ENCODE measurements at places on chromosomes 5 and 9.
A peak's percentile ranks its signal among the peaks of the same experiment; 100 is the strongest.

GRCh38 chr9:116504893-116505480 lies 182.1 kb upstream of the TRIM32 start:
- no peak for DNase-seq

DNA sequence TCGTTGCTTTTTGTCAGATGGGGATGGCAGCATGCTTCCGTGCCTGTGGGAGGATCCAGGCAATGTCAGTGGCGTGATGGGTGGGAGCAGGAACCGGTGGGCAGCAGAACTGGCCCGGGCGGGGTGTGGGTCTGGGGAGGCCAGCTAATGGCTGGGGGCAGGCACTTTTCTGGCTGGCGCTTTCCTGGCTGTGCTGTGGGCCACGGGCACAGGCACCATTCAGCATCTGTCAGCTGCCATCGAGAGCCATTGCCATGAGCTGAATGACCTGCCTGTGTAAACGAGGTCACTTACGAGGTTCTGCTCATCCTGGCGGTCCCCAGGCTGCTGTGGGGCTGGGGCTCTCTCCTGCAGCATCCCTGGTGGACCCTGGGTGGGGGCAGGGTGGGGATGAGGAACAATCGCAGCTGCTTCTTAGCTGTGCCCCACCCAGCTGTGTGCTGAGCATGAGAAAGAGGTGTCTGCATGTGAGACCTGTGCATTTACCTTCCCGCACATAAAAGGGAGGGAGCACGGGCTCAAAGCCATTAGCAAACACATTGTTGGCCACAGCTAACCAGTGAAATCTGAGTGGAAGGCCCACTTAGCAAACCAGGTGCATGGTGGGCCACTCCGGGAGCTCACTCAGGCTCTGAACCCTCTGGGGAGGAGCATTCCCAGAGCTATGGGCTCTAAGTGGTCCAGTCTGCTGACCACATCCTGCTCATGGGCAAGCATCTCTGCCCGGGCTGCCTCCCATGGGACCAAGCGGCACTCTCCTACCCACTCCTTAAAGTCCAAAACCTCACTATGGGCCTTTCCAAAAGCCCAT lies 41.3 kb upstream of the OLFM1 start:
- no peak for DNase-seq

DNA sequence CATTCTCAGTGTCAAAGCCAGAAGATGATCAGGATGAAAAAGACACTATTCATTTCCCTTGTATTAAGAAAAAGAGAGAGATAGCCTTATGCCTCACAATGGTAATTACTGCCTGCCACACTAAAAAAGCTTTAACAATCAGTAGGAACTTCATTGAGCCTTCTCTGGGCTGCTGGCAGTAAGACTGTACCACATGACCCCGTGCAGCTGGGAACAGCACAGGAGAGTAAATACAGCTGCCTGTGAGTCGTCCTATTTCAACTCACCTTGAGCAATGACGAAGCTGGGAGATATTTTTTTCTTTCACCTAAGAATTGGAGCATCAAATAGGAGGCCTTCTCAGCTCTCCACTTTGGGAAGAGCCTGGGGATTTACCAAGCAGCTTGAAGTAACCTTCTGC lies 316.3 kb downstream of the GABRB2 start:
- no peak for DNase-seq

DNA sequence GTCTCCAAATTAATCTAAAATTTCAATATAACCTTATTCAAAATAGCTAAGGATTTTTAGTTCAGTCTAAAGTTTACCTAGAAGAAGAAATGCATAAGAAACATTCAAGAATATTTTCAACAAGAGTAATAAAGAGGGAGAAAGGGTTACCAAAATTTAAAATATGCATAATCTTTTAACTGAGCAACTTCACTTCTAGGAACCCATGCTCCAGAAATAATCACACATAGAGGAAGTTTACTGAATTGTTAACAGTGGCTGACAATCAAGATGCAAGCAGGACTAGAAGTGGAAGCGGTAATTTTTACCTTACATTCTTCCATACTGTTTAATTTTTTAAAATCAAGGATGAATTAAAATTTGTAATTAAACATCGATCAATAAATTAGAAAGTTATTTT lies 1.9 kb downstream of the PJA2 start:
- DNase-seq = no peak

- DNase-seq = no peak
These were observed 80.7 kb upstream of the PHYKPL start for GRCh38 chr5:178313316-178313715.

DNA sequence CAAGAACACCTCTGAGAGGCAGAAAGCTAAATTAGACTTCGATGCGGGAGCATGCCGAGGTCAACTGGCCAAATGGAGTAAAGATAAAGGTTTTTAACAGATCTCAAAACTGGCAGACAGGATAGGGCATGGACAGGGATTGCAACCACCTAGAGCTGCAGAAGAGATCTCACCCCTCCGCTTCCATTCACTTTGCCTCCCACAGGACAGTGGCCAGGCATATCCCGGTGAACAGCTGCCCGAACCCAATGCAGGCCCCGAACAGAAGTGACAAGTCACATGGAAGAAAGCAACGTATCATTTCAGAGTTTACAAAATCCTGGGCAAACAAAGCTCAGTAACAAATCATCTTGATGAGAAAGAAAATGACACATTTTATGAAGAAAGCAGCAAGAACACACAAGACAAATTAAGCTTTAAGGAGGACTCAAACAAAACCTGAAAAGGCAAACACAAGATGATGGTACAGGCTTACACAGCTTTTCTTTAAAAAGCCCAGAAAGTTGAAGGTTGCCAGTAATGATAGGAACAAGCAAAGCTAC lies 18.4 kb downstream of the RNF130 start:
- DNase-seq = no peak

- DNase-seq = no peak
These were observed 134.0 kb upstream of the MYO10 start for GRCh38 chr5:17069995-17070511.

DNA sequence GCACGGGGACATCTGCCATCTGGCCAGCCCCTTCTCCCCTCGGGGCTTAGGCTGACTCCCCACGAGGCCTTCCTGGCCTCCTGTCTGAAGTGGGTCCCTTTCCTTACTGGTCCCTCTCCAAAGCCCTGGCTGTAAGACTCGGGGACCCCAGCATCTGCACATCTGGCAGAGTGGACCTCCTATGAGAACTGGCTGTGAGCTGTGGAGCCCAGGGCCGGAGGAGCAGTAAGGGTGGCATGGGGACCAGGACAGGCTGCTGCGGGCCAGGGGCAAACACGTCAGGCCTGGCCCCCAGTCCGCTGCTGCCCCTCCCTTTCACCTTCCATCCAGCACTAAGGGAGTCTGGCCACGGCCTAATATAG lies 33.8 kb downstream of the EXOC3 start:
- DNase-seq = no peak

DNA sequence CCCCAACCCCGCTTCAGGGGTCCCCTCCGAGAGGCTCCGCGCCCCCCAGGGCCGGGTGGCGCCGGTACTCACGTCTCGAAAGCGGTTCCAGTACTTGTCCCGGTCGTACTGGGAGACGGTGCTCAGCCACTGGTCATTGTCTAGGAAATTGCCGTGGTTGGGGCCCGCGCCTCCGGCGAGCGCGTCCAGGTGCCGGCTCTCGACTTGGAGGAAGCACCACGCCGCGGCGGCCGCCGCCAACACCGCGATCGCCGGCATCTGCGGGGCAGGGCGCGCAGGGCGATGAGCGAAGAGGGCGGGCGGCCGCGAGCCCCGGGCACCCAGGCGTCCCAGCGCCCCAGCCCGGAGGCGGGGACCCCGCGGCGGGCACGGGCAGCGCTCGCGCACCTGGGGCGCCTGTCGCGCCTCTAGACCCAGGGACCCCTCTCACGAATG lies 808 bp downstream of the SPOCK1 start:
- peak; percentile 75 for DNase-seq

- DNase-seq = no peak
These were observed 31.3 kb upstream of the TAS2R1 start for GRCh38 chr5:9661316-9662015.

- DNase-seq = no peak
These were observed 383.5 kb downstream of the GLIS3 start for GRCh38 chr9:3916411-3916810.

DNA sequence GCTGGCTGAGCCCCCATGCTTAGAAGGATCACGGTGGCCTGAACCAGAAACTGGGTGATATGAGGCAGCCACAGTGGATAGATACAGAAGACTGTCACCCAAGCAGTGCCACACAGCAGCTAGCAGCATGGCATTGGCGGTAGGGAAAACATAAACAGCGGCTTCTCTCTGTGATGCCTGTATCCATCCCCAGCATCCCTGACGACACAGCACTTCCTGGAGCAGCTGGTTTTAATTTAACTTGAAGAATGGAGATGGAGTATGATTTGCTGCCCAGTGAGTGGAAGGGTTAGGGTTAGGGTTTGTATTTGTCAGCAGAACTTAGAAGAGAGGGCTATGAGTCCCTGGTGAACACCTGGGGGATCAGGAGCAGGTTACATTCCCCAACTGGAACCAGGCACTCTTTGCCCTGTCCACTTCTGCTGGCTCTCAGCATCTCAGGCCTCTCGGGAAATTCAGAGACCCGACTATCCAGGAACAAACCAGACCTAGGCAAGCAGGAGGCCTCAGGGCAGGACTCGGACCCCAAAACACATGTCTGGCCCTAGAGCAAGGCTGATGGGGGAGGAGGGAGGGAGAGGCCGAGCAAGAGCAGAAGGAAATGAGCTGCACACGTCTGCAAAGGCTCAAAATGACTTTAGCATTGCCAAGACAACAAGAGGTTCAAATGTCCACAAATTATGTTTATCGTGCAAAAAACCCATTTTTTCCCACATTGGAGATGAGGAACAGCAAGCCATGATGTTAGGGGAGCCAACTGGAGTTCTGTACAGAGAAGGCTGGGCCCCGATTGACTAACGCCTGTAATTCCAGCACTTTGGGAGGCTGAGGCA lies 6.5 kb upstream of the GGTA1 start:
- peak; percentile 79 for DNase-seq

- DNase-seq = no peak
These were observed 143.4 kb upstream of the OTULINL start for GRCh38 chr5:14438195-14438606.

DNA sequence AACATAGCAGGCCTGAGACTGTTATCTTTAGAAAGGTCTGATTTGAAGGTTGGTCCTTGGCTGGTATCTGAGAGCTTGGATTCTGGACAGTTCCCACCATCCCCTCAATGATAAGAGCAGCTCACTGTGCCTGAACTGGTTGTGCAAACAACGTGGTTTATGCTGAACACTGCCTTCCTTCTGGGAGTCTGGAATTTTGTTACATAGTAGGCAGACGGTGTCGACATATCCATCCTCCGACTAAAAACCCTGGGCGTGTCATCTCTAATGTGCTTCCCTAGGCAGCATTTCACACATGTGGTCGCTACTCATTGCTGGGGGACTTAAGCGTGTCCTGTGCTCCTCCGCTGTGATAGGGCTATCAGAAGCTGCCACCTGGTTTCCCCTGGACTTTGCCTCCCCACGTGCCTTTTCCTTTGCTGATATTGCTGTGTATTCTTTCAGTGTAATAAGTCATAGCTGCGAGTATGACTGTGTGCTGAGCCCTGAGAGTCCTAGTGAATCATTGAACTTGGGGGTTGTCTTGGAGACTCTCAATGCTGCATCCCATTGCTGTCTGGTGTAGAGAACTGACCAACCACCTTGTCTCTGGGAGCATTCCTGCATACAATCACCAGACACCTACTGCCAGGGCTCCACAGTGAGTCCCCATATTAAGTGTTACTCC lies 119.1 kb upstream of the TBC1D2 start:
- no peak for DNase-seq

- peak; percentile 13 for DNase-seq
These were observed 16.9 kb upstream of the SNCAIP start for GRCh38 chr5:122295138-122295537.

DNA sequence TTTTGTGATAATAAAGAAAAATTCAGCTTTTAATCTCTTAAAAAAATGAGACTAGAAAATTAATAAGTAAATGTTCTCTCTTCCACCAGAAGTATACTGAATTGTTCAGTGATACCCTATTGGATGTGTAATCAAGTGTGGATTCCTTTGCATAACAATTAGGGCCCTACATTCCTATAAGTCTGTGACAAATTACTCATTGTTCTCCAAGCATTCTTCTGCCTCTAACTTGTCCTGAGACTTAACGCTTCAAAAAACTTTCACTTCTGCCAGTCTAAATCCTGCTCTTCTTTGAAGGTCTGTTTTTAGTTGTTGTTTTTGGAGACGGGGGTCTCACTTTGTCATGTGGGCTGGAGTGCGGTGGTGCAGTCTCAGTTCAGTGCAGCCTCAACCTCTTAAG lies 9.2 kb upstream of the DDX46 start:
- no peak for DNase-seq
